ENCODE measurements at places on chromosomes 12 and 14.

DNA sequence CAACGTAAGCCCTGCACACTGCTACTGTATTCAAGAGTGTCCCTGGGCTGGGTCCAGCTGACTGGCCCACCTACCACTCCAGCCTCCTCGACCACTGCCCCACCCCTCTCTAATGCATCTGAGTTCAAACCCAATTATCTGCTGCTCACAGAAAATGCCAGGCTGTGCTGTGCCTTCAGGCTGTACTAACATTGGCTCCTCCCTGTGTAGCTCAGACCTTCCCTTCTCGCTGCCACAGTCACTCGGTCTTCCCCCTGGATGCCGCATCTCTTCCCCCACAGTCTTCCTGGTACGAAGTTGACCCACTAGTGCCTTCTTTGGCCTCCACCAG, 12.1 kb downstream of the FICD start:
- no peak overlapping the region for H3K4me3 ChIP-seq
- peak overlapping the region; percentile 16 for H3K27ac ChIP-seq
- H3K4me1 ChIP-seq, result no peaks in the 10 kb centered on the region

GRCh38 chr14:29913566-29913965, 14.1 kb downstream of the PRKD1 start:
- H3K4me1 ChIP-seq, result no peaks in the 10 kb centered on the region
- no peak overlapping the region for H3K27ac ChIP-seq
- no peak for DNase-seq
- no peaks in the 10 kb centered on the region for H3K36me3 ChIP-seq
- H3K27me3 ChIP-seq, result no peaks in the 10 kb centered on the region

DNA sequence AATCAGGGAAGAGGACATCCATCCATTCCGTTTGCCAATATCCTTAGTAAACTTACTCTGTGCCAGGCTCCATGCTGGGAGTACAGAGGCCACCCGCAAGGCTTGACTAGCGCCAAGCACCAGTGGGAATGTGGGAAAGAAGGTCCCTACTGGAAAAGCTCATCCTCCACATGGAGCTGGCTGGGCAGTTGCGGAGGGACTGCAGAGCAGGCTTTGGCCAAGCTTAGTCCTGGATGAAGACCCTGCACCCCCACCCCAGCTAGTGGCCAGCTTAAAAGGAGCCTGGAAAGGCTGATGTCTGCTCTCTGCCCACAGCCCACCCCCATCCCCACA, 22.4 kb upstream of the EIF2B2 start:
- H3K36me3 ChIP-seq, result no peaks in the 10 kb centered on the region
- no peaks in the 10 kb centered on the region for H3K4me1 ChIP-seq
- H3K27me3 ChIP-seq, result no peaks in the 10 kb centered on the region
- no peak overlapping the region for H3K27ac ChIP-seq

DNA sequence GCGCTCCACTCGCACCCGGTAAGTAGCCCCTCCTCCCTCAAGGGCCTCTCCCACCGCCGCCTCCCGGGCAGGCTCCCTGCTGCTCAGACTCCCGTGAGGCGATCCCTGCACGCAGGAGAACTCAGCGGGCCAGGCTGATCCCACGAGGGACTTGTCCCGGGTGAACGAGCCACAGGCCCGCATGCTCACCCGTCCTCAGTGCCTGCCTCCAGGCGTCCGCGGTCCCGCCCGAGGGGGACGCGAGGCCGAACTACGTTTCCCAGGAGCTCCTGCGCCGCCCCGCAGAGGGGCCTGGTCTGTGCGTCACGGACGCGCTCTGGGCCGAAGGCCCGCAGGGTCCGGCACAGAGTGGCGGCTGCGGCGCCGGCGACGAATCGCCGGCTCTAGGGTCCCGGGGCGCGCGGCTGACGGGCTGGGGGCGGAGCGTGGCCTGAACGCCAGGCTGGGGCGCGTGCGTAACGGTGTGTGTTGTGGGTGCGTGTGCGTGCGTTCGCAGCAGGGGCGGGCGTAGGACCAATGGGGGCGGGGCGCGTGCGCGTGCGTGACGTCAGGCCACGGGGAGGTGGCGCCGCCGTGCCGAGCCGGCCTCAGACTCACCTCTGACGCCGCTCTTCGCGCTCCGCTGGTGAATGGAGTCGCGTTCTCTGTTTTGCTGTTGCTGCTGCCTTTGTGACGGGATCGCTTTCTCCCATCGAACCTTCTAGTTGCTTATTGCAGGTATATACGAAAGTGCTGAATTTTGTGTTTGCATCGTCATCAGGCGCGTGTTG, at the start of the genes ZNF10 and ZNF891:
Gene ZNF10 (plus strand): TSS at position 590 of the 770 bp plus-strand sequence. CDS start 13,866 bp downstream, outside the sequence.
Gene ZNF891 (minus strand): TSS at position 237 of the 770 bp plus-strand sequence. CDS start 8,356 bp downstream, outside the sequence.
- peaks cover 21% of the 10 kb centered on the region for H3K4me1 ChIP-seq
- DNase-seq, result peak; percentile 99
- peak within 1 kb of the TSS; percentile 98 for H3K27ac ChIP-seq
- H3K36me3 ChIP-seq, result peaks cover 72% of the 10 kb centered on the region

GRCh38 chr12:131452444-131452860, 258.4 kb upstream of the SFSWAP start:
- no peak overlapping the region for H3K4me3 ChIP-seq
- H3K36me3 ChIP-seq, result no peaks in the 10 kb centered on the region
- no peak overlapping the region for H3K27ac ChIP-seq
- no peak for DNase-seq
- peaks cover 11% of the 10 kb centered on the region for H3K27me3 ChIP-seq
- H3K4me1 ChIP-seq, result no peaks in the 10 kb centered on the region

- no peak for DNase-seq
- H3K27me3 ChIP-seq, result no peaks in the 10 kb centered on the region
- no peak overlapping the region for H3K27ac ChIP-seq
- no peaks in the 10 kb centered on the region for H3K36me3 ChIP-seq
These were observed 821.8 kb downstream of the GALC start for GRCh38 chr14:87171141-87171540.

DNA sequence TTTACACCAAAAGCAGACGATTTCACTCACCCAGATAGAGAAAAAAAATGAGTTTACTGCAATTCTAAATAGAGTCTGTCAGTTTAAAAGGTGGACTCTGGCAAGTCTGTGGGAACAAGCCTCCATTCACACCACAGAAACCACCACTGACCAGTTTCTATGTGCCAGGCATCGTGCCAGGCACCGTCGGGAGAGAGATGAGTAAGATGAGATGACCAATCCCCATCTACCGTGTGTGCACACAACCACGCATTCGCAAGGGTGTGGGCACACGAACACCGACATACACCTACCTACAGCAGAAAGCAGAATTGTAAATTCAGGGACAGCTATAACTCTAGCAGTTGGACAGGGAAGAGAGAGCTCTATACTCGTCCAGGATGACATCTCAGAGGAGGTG, 58.3 kb downstream of the PRIMA1 start:
- H3K4me1 ChIP-seq, result no peaks in the 10 kb centered on the region

DNA sequence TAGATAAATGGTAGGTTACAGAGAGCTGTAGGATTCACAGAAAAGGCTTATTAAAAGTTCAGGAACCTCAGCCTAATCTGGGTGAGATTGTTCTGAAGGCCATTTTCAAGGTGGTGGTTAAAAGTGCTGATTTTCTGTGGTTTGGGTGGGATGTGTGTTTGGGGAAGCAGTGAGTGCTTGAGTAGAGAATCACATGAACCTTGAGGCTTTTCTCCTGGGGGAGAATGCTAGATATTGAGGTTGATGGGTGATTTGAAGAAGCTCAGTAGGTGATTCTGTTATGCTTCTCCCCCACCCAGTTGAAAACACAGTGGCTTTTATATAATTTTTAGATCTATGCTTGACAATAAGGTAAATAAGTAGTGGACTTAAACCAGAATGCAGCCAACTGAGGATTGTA, 420.9 kb downstream of the PCNX1 start:
- peaks cover 25% of the 10 kb centered on the region for H3K36me3 ChIP-seq
- no peak for DNase-seq
- peak overlapping the region; percentile 12 for H3K27ac ChIP-seq
- no peaks in the 10 kb centered on the region for H3K27me3 ChIP-seq

DNA sequence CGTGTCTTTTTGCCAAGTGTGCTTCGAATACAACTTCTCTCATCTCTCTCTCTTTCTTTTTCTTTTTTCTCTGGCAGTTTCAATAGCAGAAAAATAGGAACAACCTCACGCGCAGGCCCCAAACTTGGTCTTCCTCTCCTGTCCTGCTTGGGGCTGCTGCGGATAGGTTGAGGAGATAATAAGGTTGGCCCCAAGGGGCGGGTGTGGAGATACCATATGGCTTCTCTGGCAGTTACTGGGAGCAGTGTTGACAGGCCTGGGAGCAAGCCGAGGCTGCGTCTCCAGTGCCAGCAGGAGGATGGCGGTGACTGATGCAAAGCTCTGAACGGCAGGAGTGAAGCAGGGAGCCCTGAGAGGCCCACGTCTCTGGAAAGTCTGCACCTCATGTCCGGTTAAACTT, 89.5 kb upstream of the MANSC4 start:
- H3K4me3 ChIP-seq, result no peak overlapping the region
- no peaks in the 10 kb centered on the region for H3K27me3 ChIP-seq
- H3K27ac ChIP-seq, result no peak overlapping the region

DNA sequence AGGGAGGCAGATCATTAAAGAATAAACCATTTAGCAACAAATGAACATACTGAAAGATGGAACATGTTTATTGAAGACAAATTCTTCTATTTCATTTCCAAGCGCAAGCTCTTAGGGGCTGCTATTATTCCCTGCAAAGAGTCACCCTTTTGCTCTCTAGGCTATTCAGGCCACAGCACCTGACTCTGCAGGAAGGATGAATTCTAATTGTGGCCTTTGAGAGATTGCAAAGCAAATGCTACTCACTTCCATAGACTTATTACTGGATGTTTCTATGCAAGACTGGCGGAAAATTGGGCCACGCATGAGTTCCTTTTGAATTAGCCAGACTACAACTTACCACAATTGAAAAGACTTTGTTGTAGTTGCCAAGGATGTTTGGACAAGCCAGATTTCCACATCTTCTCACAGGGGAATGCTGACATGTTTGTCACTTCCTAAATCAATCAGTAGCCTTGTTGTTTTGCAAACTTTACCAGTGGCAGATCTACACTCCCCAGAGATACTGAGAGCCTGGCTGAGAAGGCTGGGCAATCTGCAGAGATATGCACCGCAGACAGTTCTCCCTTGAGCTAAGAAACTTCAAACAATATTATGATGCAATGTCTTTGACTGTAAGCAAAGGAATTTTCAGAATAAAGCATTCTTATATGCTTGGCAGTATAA, 334.3 kb upstream of the SYT1 start:
- H3K27ac ChIP-seq, result no peak overlapping the region
- no peaks in the 10 kb centered on the region for H3K4me1 ChIP-seq
- no peak overlapping the region for H3K4me3 ChIP-seq
- H3K27me3 ChIP-seq, result no peaks in the 10 kb centered on the region

- DNase-seq, result no peak
- H3K27ac ChIP-seq, result no peak overlapping the region
- no peak overlapping the region for H3K4me3 ChIP-seq
- no peaks in the 10 kb centered on the region for H3K36me3 ChIP-seq
- H3K27me3 ChIP-seq, result no peaks in the 10 kb centered on the region
These were observed 63.4 kb upstream of the GPATCH2L start for GRCh38 chr14:76088326-76088725.

- H3K27ac ChIP-seq, result no peak overlapping the region
- no peak overlapping the region for H3K4me3 ChIP-seq
- H3K36me3 ChIP-seq, result peaks cover 25% of the 10 kb centered on the region
- H3K27me3 ChIP-seq, result no peaks in the 10 kb centered on the region
These were observed 33.4 kb downstream of the FNTB start for GRCh38 chr14:65019944-65020566.

DNA sequence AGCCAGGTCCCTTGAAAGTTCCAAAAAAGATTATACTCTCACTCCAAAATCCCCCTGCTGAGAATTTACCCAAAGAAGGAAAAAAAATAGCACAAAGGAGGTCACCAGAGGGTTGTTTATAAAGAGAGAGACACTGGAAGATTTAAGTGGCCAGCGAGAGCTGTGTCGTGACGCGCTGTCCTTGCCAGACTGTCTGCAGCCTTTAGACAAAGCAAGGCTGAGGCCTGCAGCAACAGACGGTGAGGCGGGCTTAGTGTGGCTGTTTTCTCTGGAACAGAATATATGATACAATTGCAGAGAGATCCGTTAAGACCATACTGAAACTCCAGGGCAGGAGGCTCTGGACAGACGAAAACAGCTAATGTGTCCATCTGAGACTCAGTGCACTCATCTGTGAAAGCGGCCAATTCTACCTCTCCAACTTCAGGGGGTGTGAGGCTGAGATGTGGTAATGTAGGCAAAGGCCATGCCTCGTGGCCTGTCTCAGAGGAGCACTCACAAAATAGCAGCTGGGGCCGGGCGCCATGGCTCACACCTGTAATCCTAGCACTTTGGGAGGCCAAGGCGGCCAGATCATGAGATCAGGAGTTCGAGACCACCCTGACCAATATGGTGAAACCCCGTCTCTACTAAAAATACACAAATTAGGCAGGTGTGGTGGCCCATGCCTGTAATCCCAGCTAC, 36.2 kb downstream of the ANAPC7 start:
- H3K4me1 ChIP-seq, result peaks cover 43% of the 10 kb centered on the region
- no peaks in the 10 kb centered on the region for H3K27me3 ChIP-seq
- H3K36me3 ChIP-seq, result peaks cover 9% of the 10 kb centered on the region
- DNase-seq, result no peak

DNA sequence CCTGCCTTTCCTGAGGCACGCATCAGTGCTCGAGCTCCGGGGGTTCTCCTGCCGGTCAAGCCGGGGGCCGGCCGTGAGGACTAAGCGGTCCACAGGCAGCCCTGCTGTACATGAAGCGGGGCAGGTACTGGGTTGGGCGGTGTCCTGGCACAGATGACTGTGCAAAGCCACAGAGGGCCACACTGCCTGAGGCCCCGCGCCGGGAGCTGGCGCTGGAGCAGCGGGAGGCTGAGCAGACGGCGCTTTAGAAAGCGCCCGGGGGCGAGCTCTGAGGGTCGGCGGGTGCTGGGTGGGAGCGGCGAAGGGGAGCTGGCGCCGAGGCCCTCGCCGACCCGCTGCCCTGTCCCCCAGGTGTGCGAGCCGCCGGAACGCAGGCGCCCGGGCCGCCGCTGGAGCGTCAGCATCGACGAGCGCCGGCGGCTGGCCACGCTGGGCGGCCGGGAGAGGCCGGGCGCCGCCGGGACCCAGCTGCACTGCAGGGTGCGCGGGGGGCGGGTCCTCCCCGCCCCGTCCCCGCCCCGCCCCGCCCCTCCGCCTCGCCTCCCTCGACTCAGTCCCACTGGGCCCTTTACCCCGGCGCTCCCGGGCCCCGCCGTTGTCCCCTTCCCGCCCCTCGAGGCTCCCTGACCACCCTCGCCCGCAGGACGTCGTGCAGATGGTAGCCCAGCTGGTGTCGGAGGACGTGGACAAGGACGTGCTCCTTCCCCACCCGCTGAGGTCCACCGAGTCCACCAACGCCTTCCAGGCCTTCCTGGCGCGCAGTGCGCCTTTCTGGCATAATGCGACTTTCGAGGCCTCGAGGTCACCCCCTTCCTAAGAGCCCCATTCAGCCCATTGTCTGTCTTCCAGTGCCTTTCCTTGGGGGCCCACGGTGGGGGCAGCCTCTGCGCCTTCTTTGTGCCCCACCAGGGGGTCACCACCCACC, 8.3 kb upstream of the MTA1 start:
- peak overlapping the region; percentile 46 for H3K4me3 ChIP-seq
- H3K36me3 ChIP-seq, result no peaks in the 10 kb centered on the region
- H3K27me3 ChIP-seq, result peaks cover 12% of the 10 kb centered on the region
- peaks cover 15% of the 10 kb centered on the region for H3K4me1 ChIP-seq

- no peaks in the 10 kb centered on the region for H3K4me1 ChIP-seq
- no peaks in the 10 kb centered on the region for H3K27me3 ChIP-seq
- H3K4me3 ChIP-seq, result no peak overlapping the region
- no peak overlapping the region for H3K27ac ChIP-seq
- no peaks in the 10 kb centered on the region for H3K36me3 ChIP-seq
These were observed 430.9 kb downstream of the ATP23 start for GRCh38 chr12:58372298-58372697.

- peaks cover 19% of the 10 kb centered on the region for H3K4me1 ChIP-seq
- H3K36me3 ChIP-seq, result peaks cover 9% of the 10 kb centered on the region
- H3K27ac ChIP-seq, result peak overlapping the region; percentile 35
- no peak overlapping the region for H3K4me3 ChIP-seq
These were observed 37.0 kb downstream of the RASAL1 start for GRCh38 chr12:113098441-113099028.

- H3K36me3 ChIP-seq, result peaks cover 17% of the 10 kb centered on the region
- no peaks in the 10 kb centered on the region for H3K27me3 ChIP-seq
- H3K4me3 ChIP-seq, result no peak overlapping the region
- no peak for DNase-seq
These were observed 983 bp upstream of the COPS7A start for GRCh38 chr12:6722863-6723262.
